ENCODE measurements at places on chromosomes 2 and 18. TPM values are rescaled to one million over a fixed set of nuclear protein-coding genes. Genes with fewer than 3 reads are reported as not detected.
A peak's percentile ranks its signal among the peaks of the same experiment; 100 is the strongest.

- no peak for DNase-seq
Measured at GRCh38 chr2:129656081-129656598, 323.3 kb upstream of the RAB6C start.

- no peak for DNase-seq
Measured at GRCh38 chr18:80044072-80044471, 9.8 kb downstream of the RBFA start.

DNA sequence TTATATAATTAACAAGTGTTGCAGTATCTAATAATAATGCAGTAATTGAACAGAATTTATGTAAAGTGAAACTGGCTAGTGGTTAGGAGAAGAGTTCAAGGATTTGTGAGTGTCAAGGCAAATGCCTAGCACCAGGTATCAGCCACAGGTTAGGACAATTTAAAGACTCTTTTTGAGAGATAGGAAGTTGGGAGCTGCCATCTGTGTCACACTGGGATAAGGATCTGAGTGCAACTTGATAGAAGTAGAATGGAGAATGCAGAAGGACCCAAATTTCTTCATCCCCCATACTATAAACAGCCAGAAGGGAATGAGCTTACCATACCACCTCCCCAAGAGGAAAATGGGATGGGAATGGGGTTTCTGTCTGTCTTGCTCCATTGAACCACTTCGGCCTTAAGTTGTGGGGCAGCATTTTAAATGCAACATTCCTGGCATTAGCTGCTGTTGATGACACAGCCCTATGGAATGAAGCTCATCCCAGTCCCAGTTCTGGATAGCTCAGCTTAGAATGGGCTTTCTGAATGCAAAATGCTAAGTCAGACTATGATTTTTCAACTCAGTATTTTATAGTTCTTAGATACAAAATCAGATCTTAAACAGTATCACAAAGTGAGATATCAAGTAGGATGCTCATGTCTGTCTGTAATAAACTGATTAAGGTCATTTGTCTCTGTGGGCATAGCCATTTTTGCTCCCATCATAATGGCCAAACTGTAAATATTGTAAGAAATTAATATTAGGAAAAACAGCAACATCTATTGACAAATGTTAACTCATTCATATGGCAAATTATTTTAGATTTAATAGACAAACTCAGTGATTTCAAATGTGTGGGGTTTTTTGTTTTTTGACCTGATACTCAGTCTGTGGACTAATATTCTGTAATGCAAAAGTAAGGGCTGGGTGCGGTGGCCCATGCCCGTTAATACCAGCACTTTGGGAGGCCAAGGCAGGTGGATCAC lies 44.0 kb downstream of the GPR155 start:
- no peak for DNase-seq

DNA sequence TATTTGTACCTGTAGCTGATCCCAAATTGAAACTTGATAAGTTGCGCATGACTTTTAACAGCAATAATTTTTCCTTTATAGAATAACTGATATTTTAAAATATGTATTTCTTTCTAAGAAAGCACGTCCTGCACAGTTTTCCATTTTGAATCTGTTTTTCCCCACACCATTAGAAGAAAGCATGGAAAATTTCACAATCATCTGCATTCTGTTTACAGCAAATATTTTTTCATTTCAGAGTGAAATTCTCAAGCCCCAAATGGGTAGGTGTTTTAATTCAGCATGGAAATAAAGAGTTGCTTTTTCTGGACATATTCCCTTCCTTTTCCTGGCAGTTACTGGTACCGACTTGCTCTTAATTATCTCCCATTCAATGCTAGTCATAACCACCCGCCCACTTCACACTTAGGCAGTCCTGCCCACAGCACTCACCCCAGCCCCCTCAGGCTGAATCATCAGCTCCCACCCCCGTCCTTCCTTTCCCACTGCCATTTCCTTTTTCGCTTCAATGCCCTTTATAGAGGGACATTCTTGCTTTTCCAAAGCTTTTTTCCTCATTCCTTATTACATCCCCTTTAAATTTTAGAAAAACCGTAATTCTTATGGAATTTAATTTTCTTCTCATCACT lies 89.2 kb upstream of the GLS start:
- DNase-seq, result peak; percentile 43

DNA sequence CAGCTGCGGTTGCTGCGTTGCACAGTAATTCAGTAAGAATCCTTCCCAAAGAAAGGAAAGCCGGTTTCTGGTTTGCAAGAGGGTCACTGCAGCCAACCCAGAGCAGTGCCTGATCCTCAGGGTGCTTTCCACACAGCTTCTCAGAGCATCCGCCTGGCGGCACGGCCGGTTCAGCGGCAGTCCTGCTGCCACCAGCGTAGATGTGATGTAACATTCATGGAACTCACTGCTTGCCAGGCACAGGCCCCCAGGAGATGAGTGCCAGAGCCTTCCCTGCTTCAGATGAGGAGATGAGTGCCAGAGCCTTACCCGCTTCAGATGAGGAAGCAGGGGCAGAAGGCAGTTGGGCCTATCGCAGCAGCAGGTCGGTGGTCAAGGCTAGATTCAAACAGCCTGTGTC lies 230.2 kb downstream of the GBX2 start:
- no peak for DNase-seq

Gene CGREF1
- 7.9 TPM for polyA plus RNA-seq

Gene ACADL
- polyA plus RNA-seq, result 10.5 TPM

GRCh38 chr2:228535396-228535795 lies 353.9 kb upstream of the SPHKAP start:
- no peak for DNase-seq

GRCh38 chr2:85278361-85278760 lies 49.4 kb downstream of the TGOLN2 start:
- DNase-seq, result no peak

Measured in ovary (tissue), 10 donors.